Caki2 (cell line): ENCODE measurements at places on chromosomes 7 and 10.

- no peak for DNase-seq
Measured at GRCh38 chr10:70804421-70804808, 11.3 kb upstream of the SGPL1 start.

- no peak for DNase-seq
Measured at GRCh38 chr10:10368951-10369576, 648.6 kb upstream of the CELF2 start.

DNA sequence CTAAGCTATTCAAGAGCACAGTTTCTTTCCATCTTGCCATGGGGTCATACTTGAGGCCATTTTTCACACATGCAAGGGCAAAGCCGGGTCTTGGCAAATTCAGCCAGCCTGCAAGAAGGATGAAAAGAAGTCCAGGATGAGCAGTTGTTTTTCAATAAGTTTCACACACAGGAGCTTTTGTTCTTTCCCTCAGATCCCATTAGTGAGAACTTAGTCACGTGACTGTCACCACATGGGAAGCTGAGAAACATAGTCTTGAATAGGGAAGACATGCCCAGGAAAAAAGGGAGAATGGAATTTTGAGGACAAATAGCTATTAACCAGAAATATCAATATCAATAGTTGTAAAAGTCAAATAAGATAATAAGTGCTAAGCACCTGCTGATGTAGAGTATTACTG is 137.7 kb downstream of the AHR start:
- no peak for DNase-seq

- peak; percentile 66 for DNase-seq
Measured at GRCh38 chr7:94656925-94657731, 1.2 kb upstream of the SGCE start.

GRCh38 chr7:114787556-114787955 is 134.3 kb upstream of the MDFIC start:
- no peak for DNase-seq

DNA sequence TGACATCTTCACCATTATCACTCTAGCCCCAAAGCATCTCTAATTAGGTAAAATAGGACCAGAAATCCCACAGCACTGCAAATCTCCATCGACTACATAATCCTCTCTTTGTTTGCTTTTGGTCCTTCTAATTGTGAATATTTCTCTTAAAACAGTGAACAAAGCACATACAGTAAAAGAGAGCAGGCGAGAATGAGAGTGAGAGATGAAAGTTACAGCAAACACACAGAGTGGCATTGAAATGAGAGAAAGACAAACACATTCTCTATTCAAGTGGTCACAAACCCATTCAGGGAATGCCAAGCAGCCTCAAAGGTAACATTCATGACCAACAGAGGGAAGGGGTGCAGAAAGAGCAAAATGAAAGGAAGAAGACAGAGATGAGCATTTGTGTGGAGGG is 109.8 kb upstream of the PTN start:
- DNase-seq = no peak

- DNase-seq = no peak
Measured at GRCh38 chr10:14975672-14976273, 16.6 kb downstream of the MEIG1 start.

DNA sequence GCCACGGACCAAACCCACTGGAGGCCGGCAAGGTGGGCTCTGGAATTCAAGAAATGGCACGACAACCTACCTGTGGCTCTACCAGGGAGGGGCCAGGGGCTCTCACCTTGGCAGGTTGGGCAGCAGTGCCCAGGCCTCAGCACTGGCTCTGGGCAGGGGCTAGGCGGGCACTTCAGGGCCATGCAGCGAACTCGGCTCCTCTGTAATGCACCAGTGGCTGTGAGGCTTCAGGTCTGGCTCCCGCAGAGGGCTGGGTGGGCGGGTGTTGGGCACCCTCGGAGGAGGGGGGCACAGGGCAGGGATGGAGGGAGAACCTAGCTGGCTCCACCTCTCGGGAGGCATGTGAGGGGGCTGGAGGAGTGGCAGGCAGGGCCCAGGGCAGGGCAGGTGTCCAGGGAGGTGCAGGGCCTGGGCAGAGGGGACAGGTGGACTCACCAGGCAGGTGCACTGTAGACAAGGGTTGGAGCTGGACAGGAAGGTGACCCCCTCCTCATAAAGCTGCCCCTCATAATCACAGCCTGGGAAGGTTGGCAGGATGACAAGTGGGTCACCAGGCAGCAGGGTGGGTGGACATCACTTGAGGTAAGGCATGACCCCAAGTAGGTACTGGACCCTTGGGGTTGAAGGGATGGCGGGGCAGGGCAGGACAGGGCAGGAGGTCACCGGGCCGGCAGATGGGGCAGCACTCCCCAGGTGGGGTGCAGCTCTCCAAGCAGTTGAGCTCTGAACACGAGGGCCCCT is 6.7 kb downstream of the KCP start:
- peak; percentile 61 for DNase-seq
